NCI-H748 treated with DMSO at 0.1 percent for 48 hours (cell line): ENCODE measurements at places on chromosomes 2 and 18.
A peak's percentile ranks its signal among the peaks of the same experiment; 100 is the strongest.

GRCh38 chr2:165791421-165792103, 2.5 kb downstream of the GALNT3 start:
- no peak for DNase-seq

- DNase-seq: no peak
Measured at GRCh38 chr2:191995285-191995684, 148.4 kb upstream of the CAVIN2 start.

GRCh38 chr18:22279741-22280452, 110.5 kb downstream of the GATA6 start:
- DNase-seq: no peak

- no peak for DNase-seq
Measured at GRCh38 chr18:44683556-44683955, 2.9 kb downstream of the SETBP1 start.

- DNase-seq: no peak
Measured at GRCh38 chr2:11541693-11542274, 7.9 kb downstream of the GREB1 start.

GRCh38 chr2:175559613-175560012, 378.1 kb upstream of the ATP5MC3 start:
- DNase-seq: no peak

GRCh38 chr2:213157242-213157641, 5.8 kb upstream of the IKZF2 start:
- DNase-seq: no peak

GRCh38 chr18:74731097-74731496, 133.4 kb downstream of the ZNF407 start:
- no peak for DNase-seq

GRCh38 chr2:128584296-128584890, 265.7 kb upstream of the HS6ST1 start:
- DNase-seq: no peak

DNA sequence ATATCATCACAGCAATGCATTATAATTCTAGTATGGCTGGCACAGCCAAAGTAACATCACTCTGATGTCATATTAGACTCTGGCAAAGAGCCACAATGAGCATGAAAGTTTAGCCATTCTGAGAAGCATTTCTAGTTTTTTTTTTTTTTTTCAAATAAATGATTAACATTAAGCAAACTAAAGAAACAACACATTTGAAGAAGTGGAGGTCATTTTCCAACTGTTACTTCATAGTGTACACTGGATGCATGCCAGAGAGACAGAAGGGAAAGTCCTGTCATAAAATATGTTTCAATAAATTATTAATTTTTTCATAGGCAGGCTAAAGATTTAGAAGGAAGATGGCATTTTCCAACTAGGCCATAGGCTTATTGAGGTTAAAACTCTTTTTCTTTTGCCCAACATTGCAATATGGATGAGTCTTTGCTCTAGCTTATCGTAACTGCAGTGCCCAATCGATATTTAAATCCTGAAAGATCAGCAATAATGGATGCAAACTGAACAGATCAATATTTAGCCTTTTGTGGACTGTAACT, 1630.4 kb upstream of the ACVR2A start:
- no peak for DNase-seq

GRCh38 chr2:233022561-233022960, 9.5 kb upstream of the NGEF start:
- no peak for DNase-seq

- DNase-seq: no peak
Measured at GRCh38 chr2:221571551-221572218, 419 bp downstream of the EPHA4 start.

DNA sequence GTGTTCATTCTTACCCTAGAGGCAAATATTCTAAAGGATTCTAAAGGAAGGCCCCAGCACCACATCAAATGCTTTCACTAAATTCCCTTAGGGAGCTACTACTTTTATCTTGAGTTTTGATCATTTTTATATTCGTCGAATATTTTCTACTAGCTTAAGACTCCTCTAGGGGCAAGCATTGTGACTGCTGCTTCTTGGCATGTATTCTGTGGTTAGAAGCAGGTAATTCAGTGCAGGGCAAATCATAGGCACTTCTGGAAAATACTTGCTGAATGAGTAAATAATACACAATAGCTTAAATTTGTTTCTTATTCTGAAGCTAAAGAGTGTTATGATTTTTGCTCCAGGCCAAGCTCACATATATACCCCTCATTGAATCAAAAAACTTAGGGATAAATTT, 136.4 kb downstream of the LRP2 start:
- no peak for DNase-seq

DNA sequence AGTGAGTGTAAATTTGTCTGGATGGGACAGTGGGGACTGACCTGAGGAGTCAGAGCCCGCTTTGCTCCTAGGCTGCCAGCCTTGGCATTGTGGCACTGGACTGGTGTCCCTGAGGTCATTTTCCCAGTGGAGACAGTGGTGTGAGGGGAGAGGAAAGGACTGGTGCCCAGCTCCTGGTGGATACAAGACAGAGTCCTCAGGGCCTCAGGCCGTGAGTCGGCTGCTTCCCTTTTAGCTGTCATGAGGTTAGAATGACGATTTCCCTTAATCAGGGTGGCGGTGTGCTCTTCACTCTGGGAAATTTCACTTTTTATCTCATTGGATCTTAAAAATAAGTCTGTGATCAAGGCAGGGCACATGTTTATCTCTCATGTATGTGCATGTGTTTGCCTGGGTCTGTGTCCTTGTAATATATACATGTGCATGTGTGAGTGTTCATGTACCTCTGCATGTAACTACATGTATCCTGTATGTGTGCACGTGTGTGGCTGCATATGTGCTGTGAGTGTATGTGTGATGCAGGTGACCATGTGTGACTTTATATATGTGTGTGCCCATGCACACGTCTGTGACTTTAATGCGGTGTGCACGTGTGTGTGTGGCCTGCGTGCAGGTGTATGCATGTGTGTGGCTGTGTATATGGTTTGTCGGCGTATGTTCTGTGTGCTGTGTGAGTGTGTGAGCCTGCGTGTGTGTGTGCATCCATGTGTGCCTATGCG, 55.7 kb downstream of the GLI2 start:
- DNase-seq: no peak

GRCh38 chr2:219270055-219270372, 9.2 kb upstream of the DNAJB2 start:
- DNase-seq: no peak

- DNase-seq: no peak
Measured at GRCh38 chr18:76264198-76264875, 230.7 kb downstream of the ZNF516 start.

DNA sequence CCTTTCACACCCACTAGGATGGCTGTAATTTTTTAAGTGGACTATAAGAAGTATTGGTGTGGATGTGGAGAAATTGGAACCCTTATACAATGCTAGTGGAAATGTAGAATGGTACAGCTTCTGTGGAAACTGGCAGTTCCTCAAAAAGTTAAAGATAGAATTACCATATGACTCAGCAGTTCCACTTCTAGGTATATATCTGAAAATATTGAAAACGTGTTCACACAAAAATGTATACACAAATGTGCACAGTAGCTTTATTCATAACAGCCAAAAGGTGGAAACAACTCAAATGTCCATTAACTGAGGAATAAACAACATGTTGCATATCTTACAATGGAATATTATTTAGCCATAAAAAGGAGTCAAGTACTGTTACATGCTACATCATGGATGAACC, 17.7 kb downstream of the TANK start:
- DNase-seq: no peak

DNA sequence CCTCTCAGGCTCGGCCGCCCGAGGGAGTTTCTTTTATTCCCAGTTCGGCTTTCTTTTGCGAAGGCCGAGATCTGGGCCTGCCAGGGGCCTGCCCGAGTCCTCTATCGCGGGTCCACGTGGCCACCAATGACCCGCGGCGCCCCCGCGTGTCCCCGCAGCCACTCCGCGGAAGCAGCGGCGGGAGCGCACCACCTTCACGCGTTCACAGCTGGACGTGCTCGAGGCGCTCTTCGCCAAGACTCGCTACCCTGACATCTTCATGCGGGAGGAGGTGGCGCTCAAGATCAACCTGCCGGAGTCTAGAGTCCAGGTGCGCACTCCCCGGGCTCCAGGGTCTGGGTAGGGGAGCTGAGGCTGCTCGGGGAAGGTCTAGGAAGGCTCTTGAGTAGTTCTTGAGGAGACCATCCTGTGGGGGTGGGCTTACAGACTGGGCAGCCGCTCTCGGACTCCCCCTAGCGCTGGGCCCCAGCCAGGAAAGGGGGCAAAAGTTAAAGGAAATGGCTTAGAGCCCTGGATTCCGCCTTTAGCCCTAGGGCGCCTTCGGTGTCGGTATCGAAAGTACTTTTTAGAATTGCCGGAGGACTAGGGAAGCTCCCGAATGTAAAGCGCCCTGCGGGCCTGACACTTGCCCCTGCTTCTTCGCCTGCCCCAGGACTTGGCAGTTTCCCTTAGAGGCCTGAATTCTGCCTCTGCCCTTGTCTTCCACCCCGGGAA, 3.4 kb downstream of the OTX1 start:
- DNase-seq: no peak

- no peak for DNase-seq
Measured at GRCh38 chr2:105873281-105873680, 128.6 kb downstream of the NCK2 start.

DNA sequence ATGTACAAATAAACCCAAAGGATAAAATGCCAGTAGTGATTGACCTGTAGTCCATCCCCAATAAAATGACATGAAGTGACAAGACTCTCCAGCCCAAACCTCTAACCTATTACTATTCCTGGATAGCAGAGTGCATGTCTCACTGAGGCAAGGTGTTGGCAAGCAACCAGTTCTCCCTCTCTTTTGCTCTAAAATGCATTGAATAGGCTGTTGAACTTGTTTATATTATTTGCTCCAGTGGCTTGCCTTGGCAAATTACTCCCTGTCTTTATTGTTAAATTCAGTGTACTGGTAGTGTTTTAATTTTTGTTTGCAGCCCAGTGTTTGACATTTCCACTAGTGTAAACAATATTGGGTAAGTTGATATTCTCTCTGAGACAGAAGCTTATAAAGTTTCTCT, 70.5 kb downstream of the CSRNP3 start:
- peak; percentile 86 for DNase-seq

- no peak for DNase-seq
Measured at GRCh38 chr2:172813314-172813888, 77.8 kb downstream of the RAPGEF4 start.

DNA sequence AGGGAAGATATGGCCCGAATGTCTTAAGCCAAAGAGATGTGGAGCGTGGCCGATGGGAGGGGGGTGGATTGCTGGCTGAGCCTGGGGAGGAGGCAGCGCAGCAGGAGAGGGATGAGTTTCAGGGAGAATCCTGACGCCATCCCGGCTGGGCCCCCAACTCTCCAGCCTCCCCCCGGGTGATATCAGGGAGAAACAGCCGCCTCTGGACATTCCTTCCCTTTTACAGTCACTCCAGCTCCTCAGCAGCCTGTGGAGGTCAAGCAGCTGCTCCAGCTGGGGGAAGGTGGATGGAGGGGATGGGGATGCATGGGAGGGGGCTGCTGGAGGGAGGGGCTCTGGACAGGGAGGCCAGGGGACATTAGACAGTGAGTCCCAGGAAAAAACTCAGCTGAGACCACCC, 9.5 kb upstream of the DES start:
- no peak for DNase-seq

DNA sequence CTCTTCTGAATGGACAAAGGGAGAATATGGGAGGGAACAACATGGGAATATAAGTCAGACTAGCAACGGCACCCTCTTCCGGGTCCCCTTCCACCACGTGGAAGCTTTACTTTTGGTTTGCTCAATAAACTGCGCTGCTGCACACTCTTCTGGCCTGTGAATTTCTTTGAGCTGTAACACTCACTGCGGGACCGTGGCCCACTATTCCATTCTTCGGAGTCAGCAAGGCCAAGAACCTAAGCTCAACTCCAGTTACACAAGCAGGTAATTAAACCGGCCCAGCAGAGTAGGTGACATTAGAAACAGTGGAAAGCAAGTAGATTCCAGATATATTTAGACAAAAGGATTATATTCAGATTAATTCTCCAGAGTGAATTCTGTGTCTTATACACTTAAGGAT, 697.4 kb upstream of the NXPH2 start:
- DNase-seq: no peak

DNA sequence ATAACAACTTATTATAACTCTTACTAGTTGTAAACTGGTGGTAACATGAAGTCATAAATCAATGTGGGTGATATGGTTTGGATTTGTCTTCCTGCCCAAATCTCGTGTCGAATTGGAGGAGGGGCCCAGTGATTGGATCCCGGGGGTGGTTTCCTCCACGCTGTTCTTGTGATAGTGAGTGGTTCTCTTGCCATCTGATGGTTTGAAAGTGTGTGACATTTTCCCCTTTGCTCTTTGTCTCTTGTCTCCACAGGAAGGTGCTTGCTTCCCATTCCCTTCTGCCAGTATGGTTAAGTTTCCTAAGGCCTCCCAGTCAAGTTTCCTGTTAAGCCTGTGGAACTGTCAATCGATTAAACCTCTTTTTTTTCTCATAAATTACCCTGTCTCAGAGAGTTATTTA, 321.6 kb downstream of the DSEL start:
- peak; percentile 68 for DNase-seq

- no peak for DNase-seq
Measured at GRCh38 chr2:150466741-150467620, 20.5 kb downstream of the RND3 start.
